ENCODE measurements at places on chromosomes 4 and X. TPM values are rescaled to one million over a fixed set of nuclear protein-coding genes. Genes with fewer than 3 reads are reported as not detected.
A peak's percentile ranks its signal among the peaks of the same experiment; 100 is the strongest.

- H3K4me1 ChIP-seq = no peaks in the 10 kb centered on the region
- H3K36me3 ChIP-seq = no peaks in the 10 kb centered on the region
- no peak overlapping the region for H3K4me3 ChIP-seq
- H3K27ac ChIP-seq = no peak overlapping the region
Observed at GRCh38 chrX:40508560-40508959, 72.2 kb upstream of the ATP6AP2 start.

The PTTG2 gene
- 1.3 TPM for total RNA-seq

DNA sequence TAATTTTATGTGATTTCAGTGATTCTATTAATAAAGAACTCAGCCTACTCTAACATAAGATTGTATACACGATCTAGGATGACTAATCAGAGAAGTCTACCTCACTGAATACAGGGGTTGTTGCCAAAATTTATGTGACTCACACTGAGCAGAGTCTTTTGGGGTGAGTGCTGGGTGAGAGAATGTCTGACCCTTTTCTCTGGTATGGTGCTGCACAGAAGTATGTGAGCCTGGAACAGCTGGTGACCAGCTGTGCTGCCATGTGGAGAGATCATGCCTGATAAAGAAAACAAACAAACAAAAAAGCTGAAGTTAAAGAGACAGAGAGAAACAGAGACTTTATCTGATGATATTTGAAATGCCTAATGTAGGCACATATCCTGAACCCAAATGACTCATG is 618.1 kb upstream of the GRIA3 start:
- no peaks in the 10 kb centered on the region for H3K27me3 ChIP-seq
- DNase-seq = peak; percentile 8
- no peaks in the 10 kb centered on the region for H3K36me3 ChIP-seq
- H3K27ac ChIP-seq = no peak overlapping the region

The CASK gene
- 27.4 TPM for total RNA-seq

DNA sequence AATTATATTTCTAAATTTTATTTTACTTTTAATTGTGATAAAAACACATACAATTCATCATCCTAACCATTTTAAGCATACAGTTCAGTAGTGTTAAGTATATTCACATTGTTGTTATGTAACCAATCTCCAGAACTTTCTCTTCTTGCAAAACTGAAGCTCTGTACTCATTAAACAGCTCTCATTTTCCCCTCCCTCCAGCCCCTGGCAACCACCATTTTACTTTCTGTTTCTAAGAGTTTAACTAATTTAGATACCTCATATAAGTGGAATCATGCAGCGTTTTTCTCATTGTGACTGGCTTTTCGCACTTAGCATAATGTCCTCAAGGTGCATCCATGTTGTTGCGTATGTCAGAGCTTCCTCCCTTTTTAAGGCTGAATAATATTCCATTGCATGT is 46.7 kb upstream of the NDP start:
- no peak for DNase-seq
- no peaks in the 10 kb centered on the region for H3K27me3 ChIP-seq
- no peaks in the 10 kb centered on the region for H3K4me1 ChIP-seq
- no peak overlapping the region for H3K4me3 ChIP-seq
- no peaks in the 10 kb centered on the region for H3K36me3 ChIP-seq
- H3K27ac ChIP-seq = no peak overlapping the region

All from body of pancreas (tissue), 4 donors.